GM13976 (cell line): ENCODE measurements at places on chromosomes 16 and 17.

GRCh38 chr17:61411011-61411260 lies 11.3 kb downstream of the TBX2 start:
- no peak for DNase-seq

GRCh38 chr16:75312875-75313274 lies 61.5 kb upstream of the BCAR1 start:
- no peak for DNase-seq

- DNase-seq, result no peak
Observed at GRCh38 chr17:32335687-32336086, 6.3 kb downstream of the C17orf75 start.

GRCh38 chr17:65820811-65821210 lies 259.4 kb upstream of the AXIN2 start:
- DNase-seq, result no peak

- no peak for DNase-seq
Observed at GRCh38 chr16:52069866-52070265, 477.1 kb downstream of the TOX3 start.

GRCh38 chr16:13999895-14000425 lies 71.2 kb upstream of the MRTFB start:
- no peak for DNase-seq
